Mesothelial cell of epicardium (in vitro differentiated cells): ENCODE measurements at places on chromosomes 11 and 22.

- no peak for DNase-seq
Measured at GRCh38 chr22:27318516-27318915, 483.0 kb downstream of the MN1 start.

DNA sequence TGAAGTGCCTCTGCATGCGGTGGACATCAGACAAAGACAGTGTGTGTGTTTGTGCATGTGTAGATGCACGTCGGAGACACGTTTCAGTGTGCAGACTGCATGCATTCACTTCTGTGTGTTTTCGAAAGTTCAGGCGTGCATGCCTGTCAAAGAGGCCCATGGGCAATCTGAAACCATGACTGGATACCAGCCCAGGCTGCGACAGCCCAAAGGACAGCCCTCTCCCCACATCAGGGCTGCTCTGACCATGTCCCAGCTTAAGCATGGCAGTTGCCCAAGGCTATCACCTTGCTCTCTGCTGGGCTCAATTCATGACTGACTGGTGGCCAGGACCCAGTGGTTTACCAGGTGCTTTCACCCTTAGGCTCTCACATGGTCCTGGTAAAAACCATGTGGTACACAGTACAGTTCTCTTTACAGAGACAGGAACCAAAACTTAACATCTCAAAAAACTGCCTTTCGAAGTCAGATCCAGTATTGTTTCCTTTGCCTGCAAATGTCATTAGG lies 423.7 kb upstream of the CADM1 start:
- no peak for DNase-seq

GRCh38 chr11:17395978-17396377 lies 7.5 kb upstream of the KCNJ11 start:
- DNase-seq, result no peak

- DNase-seq, result no peak
Measured at GRCh38 chr11:44243086-44243485, 66.9 kb downstream of the ALX4 start.

DNA sequence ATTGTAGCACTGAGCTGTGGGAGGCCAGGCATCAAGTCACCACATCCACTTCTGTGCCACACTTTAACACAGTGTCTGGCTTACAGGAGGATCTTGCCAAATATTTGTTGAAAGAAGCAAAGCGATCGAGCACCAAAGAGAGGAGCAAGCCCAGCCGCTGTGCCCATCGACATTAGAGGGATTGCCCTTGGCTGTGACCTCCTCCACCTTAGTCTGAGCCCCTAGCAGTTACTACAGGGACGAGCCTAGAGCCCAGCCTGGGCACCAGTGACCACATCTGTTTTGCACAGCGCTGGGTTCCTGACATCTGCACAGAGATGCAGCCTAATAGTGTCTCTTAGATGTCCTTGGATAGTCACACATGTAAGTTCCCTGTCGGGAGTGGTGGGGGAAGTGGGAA lies 17.7 kb downstream of the GRIK4 start:
- DNase-seq, result no peak

GRCh38 chr11:75733431-75734107 lies 15.9 kb downstream of the MOGAT2 start:
- no peak for DNase-seq

- DNase-seq, result no peak
Measured at GRCh38 chr11:1873048-1873812, 18.5 kb downstream of the PRR33 start.

- no peak for DNase-seq
Measured at GRCh38 chr11:120525261-120526171, 14.0 kb downstream of the GRIK4 start.
